ENCODE measurements at places on chromosomes 2 and 18.

DNA sequence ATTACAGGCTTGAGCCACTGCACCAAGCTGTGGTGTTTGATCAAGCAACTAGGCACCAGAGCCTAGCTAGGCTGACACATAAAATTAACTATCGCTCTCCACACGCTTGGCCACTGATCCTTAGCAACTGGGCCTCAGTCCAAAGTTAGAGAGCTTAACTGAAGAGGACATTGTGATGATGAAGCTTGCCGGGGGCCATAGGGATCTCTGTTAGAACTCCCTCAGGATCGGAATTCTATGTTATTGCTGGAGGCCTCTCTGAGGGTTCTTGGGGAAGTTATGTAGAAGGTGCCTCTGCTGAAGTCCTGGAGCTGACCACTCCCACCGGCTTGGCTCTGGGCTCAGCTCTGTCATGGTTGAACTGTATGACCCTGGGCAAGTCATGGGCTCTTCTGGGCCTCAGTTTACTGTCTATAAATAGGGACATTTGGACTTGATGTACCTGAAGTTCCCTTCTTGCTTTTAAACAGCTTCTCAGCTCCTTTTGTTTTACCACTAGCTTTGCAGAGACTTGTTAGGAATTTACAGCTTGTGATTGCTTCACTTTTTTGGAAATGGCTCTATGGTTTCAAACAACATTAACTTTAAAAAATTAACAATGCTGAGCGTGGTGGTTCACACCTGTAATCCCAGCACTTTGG is 44.1 kb downstream of the GATA6 start:
- no peak for DNase-seq

- DNase-seq, result no peak
These were observed 375.2 kb downstream of the ARHGAP15 start for GRCh38 chr2:143504397-143504796.

GRCh38 chr2:204078003-204078698 is 141.6 kb downstream of the ICOS start:
- DNase-seq, result no peak

- DNase-seq, result no peak
These were observed 340.3 kb downstream of the CELF4 start for GRCh38 chr18:37225279-37225678.

DNA sequence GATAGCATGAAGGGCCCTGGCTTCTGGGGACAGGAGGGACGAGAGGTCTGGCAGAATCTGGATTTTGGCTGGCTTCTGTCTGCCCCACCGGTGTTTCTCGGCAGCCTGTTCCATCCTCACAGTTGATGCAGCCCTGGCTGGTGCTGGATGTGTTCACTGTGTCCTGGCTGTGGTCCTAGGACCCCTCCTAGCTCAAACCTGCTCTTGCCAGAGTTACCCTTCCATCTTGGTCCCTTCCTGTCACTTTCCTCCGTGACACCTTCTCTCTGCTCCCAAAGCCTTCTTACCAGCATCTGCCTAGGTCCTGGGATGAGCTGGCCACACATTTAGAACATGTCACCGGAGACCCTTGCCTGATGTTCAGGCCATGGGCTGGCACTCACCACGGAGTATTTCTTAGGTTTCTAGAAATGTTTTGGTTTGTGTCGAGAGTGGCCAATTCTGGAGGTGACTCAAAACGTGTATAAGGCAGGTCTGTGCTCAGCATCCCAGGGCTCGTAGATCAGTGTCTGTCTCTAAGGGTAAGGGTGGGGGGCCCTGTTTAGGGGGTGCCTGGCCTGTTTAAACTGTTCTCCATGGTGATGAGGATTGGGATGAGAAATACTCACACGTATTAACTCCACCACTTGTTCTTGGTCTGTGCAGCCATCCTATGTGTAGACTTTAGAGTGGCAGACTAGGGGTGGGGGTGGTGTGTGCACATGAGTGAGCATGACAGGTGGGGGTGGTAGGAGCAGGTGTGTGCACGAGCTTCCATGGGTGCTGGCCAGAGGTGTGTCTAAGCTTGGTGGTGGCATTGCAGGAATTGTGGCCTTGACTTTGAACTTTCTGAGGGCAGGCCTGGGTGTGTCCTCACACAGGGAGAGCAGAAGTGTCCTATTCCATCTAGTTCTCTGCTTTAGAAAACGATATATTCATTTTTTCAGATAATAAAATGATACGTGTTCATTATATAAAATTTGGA is 162.7 kb downstream of the DYSF start:
- DNase-seq, result peak; percentile 38

DNA sequence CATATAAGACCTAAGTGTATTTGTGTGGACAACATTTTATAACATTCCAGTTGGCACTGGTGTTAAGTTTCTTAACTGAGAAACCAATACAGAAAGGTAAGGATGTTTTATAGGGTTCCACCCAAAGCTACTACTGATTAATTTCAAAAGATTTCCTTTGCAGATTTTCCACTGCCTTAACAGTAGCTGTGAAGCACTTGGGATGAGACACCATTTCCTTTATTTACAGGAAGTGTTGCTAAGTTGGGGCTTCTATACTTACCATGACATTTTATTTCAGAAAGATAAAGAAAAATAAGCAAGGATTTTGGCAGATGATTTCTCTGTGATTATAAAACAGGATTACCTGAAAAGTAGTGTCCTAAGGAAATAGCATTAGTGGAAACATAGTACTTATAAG is 234.3 kb downstream of the CALCRL start:
- no peak for DNase-seq

Measured in right forelimb (tissue), 1 donor.